ENCODE measurements at places on chromosomes 16 and 17.

- peaks cover 50% of the 10 kb centered on the region for H3K36me3 ChIP-seq
- H3K4me3 ChIP-seq, result no peak overlapping the region
- no peak overlapping the region for H3K27ac ChIP-seq
- no peaks in the 10 kb centered on the region for H3K4me1 ChIP-seq
- no peaks in the 10 kb centered on the region for H3K27me3 ChIP-seq
- DNase-seq, result no peak
These were observed 9.0 kb downstream of the ATAD5 start for GRCh38 chr17:30840771-30841170.

GRCh38 chr16:828891-829290, 28.4 kb upstream of the GNG13 start:
- H3K27me3 ChIP-seq, result peaks cover 8% of the 10 kb centered on the region
- H3K36me3 ChIP-seq, result no peaks in the 10 kb centered on the region
- DNase-seq, result no peak
- H3K27ac ChIP-seq, result no peak overlapping the region
- H3K4me1 ChIP-seq, result no peaks in the 10 kb centered on the region
- H3K4me3 ChIP-seq, result no peak overlapping the region

DNA sequence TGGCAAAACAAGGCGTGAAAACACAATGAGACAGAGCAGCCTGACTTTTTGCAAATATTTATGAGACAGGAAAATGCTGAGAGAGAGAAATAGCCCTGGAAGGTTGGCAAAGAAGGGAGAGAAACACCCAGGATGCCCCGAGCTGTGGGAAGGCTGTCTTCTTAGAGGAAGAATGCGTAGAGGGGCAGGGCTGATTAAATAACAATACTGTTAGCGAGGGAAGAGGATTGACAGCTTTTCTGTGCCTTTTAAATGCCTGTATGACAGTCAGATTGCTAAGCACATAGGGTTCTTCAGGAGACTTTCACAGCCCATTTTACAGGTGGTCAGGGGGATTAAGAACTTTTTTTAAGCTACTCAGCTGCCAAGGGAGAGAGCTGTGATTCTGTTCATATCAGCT, 219.2 kb downstream of the SHISA9 start:
- H3K27me3 ChIP-seq, result no peaks in the 10 kb centered on the region
- no peaks in the 10 kb centered on the region for H3K36me3 ChIP-seq
- no peak overlapping the region for H3K27ac ChIP-seq
- H3K4me3 ChIP-seq, result no peak overlapping the region

GRCh38 chr17:72861811-72862210, 230.7 kb downstream of the SLC39A11 start:
- no peak overlapping the region for H3K4me3 ChIP-seq
- no peaks in the 10 kb centered on the region for H3K27me3 ChIP-seq
- H3K4me1 ChIP-seq, result peaks cover 33% of the 10 kb centered on the region
- peaks cover 13% of the 10 kb centered on the region for H3K36me3 ChIP-seq
- no peak overlapping the region for H3K27ac ChIP-seq

DNA sequence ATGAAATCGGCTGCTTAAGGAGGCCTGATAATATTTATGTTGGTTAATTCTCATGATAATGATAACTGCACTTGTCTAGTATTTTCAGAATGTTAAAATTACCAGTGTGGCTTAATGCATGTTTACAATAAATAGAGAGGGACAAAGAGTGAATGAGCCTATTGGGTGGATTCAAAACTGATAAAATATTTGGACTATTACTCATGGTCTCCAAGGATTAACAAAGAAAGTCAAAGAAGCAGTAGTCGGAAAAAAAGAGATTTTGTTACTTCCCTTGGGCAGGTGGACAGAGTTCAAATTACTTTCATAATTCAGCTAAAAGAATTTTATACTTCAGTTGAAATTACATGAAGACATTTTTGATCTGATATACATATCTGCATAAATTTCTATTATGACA, 258.2 kb upstream of the PMFBP1 start:
- peaks cover 11% of the 10 kb centered on the region for H3K36me3 ChIP-seq
- H3K4me1 ChIP-seq, result no peaks in the 10 kb centered on the region
- no peak overlapping the region for H3K27ac ChIP-seq
- no peak for DNase-seq

- H3K27me3 ChIP-seq, result peaks cover 3% of the 10 kb centered on the region
- H3K4me1 ChIP-seq, result no peaks in the 10 kb centered on the region
- DNase-seq, result no peak
- no peak overlapping the region for H3K4me3 ChIP-seq
These were observed 106.4 kb downstream of the IRX5 start for GRCh38 chr16:55037046-55037445.
